ENCODE measurements at places on chromosomes 6 and 20. TPM values are rescaled to one million over a fixed set of nuclear protein-coding genes. Genes with fewer than 3 reads are reported as not detected.

The C6orf62 gene
- total RNA-seq = 110 TPM

The SCP2D1 gene
- not detected for total RNA-seq

The KHDC3L gene
- total RNA-seq = not detected

The HLA-DMB gene
- total RNA-seq = 0.92 TPM

The FKBP1C gene
- 3.1 TPM for total RNA-seq

The EYA2 gene
- not detected for total RNA-seq

The MAP1LC3A gene
- total RNA-seq = 3.9 TPM

The ATP6V1G2 gene
- total RNA-seq = 0.56 TPM

The RFX6 gene
- total RNA-seq = not detected

The GJA10 gene
- not detected for total RNA-seq

The TNFAIP3 gene
- 92.9 TPM for total RNA-seq

The SIRPB1 gene
- 1.1 TPM for total RNA-seq

The MUC22 gene
- not detected for total RNA-seq

The EBF4 gene
- total RNA-seq = 0.78 TPM

The TPBG gene
- total RNA-seq = 46.7 TPM

The C20orf173 gene
- total RNA-seq = not detected

The DPPA5 gene
- not detected for total RNA-seq

The ERMARD gene
- 20.1 TPM for total RNA-seq

The CAGE1 gene
- total RNA-seq = 0.07 TPM

The HTR1B gene
- total RNA-seq = 1.6 TPM

The TAGAP gene
- 0.07 TPM for total RNA-seq

The FGD2 gene
- total RNA-seq = 0.07 TPM

The SLPI gene
- total RNA-seq = 9.1 TPM

The ADGRG6 gene
- 45.7 TPM for total RNA-seq

The VPS16 gene
- total RNA-seq = 25.8 TPM

The PSORS1C1 gene
- total RNA-seq = 7.4 TPM

The PRL gene
- not detected for total RNA-seq

The GLP1R gene
- total RNA-seq = not detected

The PNPLA1 gene
- not detected for total RNA-seq

The SLC25A27 gene
- 3.8 TPM for total RNA-seq

The LY6G5C gene
- total RNA-seq = 1.1 TPM

The RGS17 gene
- 0.32 TPM for total RNA-seq

The MAP7 gene
- 20.8 TPM for total RNA-seq

The OR2J3 gene
- not detected for total RNA-seq

The DEFB124 gene
- total RNA-seq = not detected

The FNDC11 gene
- 0.78 TPM for total RNA-seq

The CPNE5 gene
- not detected for total RNA-seq

The CALHM6 gene
- total RNA-seq = 3.2 TPM

The ZNF831 gene
- not detected for total RNA-seq

The LPA gene
- total RNA-seq = not detected

The TMEM170B gene
- total RNA-seq = 0.03 TPM

The FAM83D gene
- total RNA-seq = 51.8 TPM

The FHL5 gene
- not detected for total RNA-seq

The C20orf204 gene
- total RNA-seq = 0.18 TPM

The KIAA1755 gene
- 0.10 TPM for total RNA-seq

The SMLR1 gene
- total RNA-seq = not detected

The EPPIN gene
- not detected for total RNA-seq

The C6orf163 gene
- total RNA-seq = 0.92 TPM

The IRF4 gene
- total RNA-seq = not detected

The FAM217A gene
- total RNA-seq = not detected

The THBD gene
- total RNA-seq = 2.0 TPM

The SLC22A7 gene
- not detected for total RNA-seq

The RIN2 gene
- total RNA-seq = 60.1 TPM

The NOTCH4 gene
- total RNA-seq = 0.31 TPM

The EEF1A1 gene
- 9,274 TPM for total RNA-seq

Measured in foreskin keratinocyte (primary cell).